PC-9 (cell line): ENCODE measurements at places on chromosomes 16 and 17. TPM values are rescaled to one million over a fixed set of nuclear protein-coding genes. Genes with fewer than 3 reads are reported as not detected.

Gene PPP1R27
- not detected in 2 replicates for total RNA-seq

Gene C17orf67
- total RNA-seq = 4.3 and 6.4 TPM in 2 replicates

Gene SLFN14
- not detected in 2 replicates for total RNA-seq

Gene DRC7
- total RNA-seq = 0.85 and 1.7 TPM in 2 replicates

Gene ZPBP2
- not detected in 2 replicates for total RNA-seq

Gene LGALS9B
- 6.5 and 9.8 TPM in 2 replicates for total RNA-seq

Gene CTRL
- total RNA-seq = 1.3 and 1.7 TPM in 2 replicates

Gene PLA2G10
- total RNA-seq = 5.8 and 9.0 TPM in 2 replicates

Gene ST6GALNAC1
- total RNA-seq = 0.75 and 0.76 TPM in 2 replicates

Gene NUBP2
- total RNA-seq = 80.0 and 103 TPM in 2 replicates

Gene SAMD14
- total RNA-seq = 0.17 and 0.73 TPM in 2 replicates

Gene HOXB1
- total RNA-seq = not detected in 2 replicates

Gene NPIPA8
- 0.50 TPM in 1 of 2 replicates, not detected in the other for total RNA-seq

Gene LRRC37A
- total RNA-seq = 1.3 and 1.8 TPM in 2 replicates

Gene TBC1D3C
- 0.31 TPM in 1 of 2 replicates, not detected in the other for total RNA-seq

Gene SLC6A4
- not detected in 2 replicates for total RNA-seq

Gene TBC1D3H
- total RNA-seq = not detected in 2 replicates

Gene SLC7A6
- total RNA-seq = 28.6 and 44.7 TPM in 2 replicates

Gene VMO1
- total RNA-seq = 3.6 and 4.1 TPM in 2 replicates

Gene LITAFD
- not detected in 2 replicates for total RNA-seq

Gene SLC5A2
- total RNA-seq = 0.13 and 0.60 TPM in 2 replicates

Gene CCR7
- not detected in 2 replicates for total RNA-seq

Gene SLC52A1
- 0.28 and 0.48 TPM in 2 replicates for total RNA-seq

Gene OTOP2
- not detected in 2 replicates for total RNA-seq

Gene SLC12A3
- 0.26 and 0.70 TPM in 2 replicates for total RNA-seq

Gene GPR179
- 0.57 and 0.58 TPM in 2 replicates for total RNA-seq

Gene MAF
- not detected in 2 replicates for total RNA-seq

Gene TCAP
- total RNA-seq = 1.2 and 1.6 TPM in 2 replicates

Gene ZNF652
- 44.8 and 49.8 TPM in 2 replicates for total RNA-seq

Gene PDILT
- not detected in 2 replicates for total RNA-seq

Gene MSLN
- total RNA-seq = 59.9 and 86.4 TPM in 2 replicates

Gene CCDC182
- not detected in 2 replicates for total RNA-seq

Gene ITGA2B
- 5.7 TPM in 2 replicates for total RNA-seq

Gene MTMR4
- 35.1 and 39.6 TPM in 2 replicates for total RNA-seq

Gene GRIN2C
- 0.11 TPM in 1 of 2 replicates, not detected in the other for total RNA-seq

Gene TBX21
- total RNA-seq = not detected in 2 replicates
